NK-92 treated with Interleukin-12 subunit alpha and Interleukin-12 subunit beta, amount 100 ng/mL, for 24 hours (cell line): ENCODE measurements at places on chromosomes 5 and 9.

DNA sequence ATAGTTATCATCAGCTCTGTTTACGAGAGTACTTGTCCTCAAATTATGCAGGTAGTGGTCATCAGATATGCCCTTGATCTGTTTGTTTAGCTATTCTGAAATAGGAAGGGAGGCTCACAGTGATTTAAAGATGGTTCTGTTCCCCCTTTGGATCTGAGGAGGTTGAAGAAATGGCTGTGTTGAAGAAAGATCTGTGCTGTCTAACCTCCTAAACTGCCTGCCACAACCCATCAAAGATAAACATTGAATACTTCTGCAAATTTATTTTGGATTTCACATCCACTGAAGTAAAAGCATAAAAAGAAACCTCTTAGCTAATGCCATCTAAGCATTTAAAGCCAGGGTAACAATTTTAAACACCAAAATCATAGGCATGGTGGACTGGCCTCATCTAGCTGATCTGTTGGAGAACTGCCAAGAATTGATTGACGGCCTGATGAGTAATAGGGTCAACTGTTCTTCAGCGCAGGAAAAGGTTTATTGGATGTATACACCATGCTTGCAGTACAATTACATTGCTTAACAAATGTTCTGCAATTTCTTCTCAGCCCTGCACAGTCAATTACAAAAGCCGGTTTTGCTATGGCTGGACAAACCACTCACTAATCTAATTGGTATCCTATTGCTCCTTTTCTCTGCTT is 97.6 kb downstream of the SEMA6A start:
- DNase-seq = no peak

DNA sequence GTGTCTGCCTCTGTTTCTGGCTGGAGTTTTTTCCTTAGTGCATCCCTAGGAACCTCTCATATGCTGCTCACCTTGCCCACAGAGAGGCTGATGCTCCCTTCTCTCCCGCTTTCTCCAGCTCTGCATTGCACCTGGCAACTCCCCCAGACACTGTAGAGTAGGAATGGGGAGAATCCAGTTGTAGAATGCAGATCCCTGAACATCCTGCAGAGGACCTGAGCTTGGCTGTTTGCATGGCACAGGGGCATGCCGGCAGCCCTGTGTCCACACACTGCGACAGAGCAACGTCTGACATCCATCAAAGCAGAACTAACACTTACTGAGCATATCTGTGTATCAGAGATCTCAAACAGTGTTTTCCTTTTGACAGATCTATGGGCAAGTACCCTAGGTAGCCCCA is 19.9 kb downstream of the IDNK start:
- DNase-seq = no peak

DNA sequence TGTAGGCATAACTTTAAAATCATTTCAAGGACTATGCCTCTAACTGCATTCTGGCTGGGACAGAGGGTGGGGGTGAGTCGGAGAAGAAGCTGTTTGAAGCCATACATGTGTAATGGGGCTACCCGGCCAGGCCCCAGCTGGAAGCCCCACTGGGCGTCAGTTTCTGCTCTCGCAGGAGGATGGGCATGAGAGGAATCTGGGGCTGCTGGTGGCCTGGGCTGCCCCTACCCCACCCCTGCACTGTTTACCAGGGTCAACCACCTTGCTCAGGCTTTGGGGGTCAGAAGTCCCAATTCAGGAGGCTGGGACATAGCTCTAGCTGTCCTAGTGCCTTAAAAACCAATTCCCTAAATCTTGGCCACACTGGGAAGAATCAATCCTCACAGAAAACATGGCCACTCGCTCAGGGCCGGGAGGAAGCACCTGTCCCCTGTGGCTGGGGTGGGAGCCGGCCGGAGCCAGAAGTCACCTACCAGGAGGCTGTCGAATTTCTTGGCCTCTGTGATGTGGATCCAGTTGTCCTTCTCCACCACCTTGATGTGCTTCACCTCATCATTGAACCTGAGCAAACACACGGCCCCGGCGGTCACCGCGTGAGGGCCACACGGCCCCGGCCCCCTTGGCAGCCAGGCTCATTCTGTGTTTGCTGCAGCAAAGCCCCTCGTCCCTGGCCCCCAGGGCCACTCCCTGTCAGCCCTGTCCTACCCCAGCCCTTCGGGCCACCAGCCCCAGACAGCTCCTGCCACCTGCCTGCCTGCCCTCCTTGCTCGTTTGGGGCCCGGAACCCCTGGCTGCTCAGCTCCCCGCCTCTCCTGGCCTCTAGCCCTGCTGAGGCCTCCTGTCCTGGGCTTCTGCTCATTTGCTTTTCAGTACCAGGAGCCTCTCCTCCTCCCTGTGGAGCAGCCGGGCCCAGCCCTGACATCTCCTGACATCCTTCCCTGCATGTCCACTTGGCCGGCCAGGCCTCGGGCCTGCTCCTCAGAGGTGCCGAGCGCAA is 33.6 kb upstream of the SARDH start:
- no peak for DNase-seq

DNA sequence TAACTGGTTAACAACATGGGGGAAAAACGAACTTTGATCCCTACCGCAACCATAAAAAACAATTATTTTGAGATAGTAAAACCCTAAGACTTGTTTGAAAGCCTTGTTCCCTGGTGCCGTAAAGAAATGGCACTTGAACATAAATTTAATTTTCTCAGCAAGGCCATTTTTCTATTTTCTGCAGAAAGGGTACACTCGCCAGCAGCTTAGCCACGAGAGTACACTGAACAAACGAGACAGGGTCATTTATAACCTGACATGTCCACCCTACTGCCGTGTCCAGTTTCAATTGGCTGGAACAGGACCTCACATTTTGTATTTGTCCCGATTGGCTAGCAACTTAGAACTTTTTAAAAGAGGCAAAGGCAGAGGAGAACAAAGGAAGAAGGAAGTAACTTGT is 26.8 kb downstream of the FBXW11 start:
- DNase-seq = no peak

- DNase-seq = no peak
Observed at GRCh38 chr9:132071847-132072507, 7.7 kb downstream of the MED27 start.

GRCh38 chr9:34638138-34638445 is 505 bp upstream of the SIGMAR1 start:
- DNase-seq = no peak

DNA sequence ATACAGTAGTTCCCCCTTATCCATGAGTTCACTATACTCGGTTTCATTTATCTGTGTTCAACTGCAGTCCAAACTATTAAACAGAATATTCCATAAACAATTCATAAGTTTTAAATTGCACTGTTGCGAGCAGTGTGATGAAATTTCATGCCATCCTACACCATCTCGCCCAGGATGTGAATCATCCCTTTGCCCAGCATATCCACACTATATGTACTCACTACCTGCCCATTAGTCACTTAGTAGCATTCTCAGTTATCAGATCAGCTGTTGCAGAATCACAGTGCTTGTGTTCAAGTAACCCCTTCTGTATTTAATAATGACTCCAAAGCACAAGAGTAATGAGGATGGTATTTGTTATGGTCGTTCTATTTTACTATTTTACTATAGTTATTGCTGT is 51.5 kb downstream of the SHOC1 start:
- DNase-seq = peak; percentile 8

GRCh38 chr9:129458663-129459546 is 162.0 kb downstream of the C9orf50 start:
- DNase-seq = no peak

- no peak for DNase-seq
Observed at GRCh38 chr9:133945977-133946753, 46.0 kb downstream of the VAV2 start.

- no peak for DNase-seq
Observed at GRCh38 chr9:69379270-69379982, 54.4 kb downstream of the ENTREP1 start.

- DNase-seq = no peak
Observed at GRCh38 chr5:37891832-37892231, 52.0 kb upstream of the GDNF start.

DNA sequence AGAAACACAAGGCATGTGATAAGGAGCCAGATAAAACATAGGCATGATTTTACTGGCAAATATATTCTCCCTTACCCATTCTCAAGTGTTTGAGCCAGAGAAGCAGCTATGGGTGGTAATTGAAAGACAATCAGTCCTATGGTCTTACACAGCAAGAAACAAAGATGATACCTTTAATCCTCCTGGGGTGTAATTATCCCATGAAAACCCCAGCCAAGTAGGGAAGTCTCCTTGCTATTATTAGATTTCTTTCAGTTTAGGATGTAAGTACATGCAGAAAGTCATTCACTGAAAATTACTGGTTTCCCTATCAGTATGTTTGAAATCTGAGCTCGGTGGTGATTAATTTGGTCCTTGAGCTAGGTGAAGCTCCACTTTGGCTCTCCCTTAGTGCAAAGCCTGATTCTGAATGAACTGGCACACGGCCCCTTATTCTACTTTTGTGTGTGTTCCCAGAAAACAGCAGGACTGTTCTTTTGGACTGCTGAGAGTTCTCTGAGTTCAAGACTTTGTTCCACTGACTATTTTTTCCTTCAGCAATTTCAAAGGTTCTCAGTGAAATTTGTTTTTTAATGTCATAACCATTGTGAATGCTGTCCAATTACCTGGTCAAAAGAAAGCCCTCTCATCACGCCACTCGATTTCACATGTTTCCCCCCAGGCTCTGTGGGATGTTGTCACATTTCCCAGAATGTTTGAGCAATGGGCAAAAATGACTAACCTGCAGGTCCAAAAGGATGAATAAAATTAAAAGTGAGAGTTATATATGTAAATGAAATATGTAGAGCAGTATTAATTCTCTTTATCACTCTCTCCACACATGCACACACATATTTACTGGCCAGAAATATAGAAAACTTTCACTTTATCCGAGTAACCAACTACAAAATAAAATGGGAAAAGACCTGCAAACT is 343.0 kb downstream of the RAB3C start:
- no peak for DNase-seq

- DNase-seq = no peak
Observed at GRCh38 chr5:60261732-60262131, 368.2 kb upstream of the PDE4D start.

GRCh38 chr5:5650242-5650641 is 227.8 kb downstream of the ICE1 start:
- no peak for DNase-seq

GRCh38 chr9:19385786-19386501 is 5.9 kb upstream of the RPS6 start:
- no peak for DNase-seq

DNA sequence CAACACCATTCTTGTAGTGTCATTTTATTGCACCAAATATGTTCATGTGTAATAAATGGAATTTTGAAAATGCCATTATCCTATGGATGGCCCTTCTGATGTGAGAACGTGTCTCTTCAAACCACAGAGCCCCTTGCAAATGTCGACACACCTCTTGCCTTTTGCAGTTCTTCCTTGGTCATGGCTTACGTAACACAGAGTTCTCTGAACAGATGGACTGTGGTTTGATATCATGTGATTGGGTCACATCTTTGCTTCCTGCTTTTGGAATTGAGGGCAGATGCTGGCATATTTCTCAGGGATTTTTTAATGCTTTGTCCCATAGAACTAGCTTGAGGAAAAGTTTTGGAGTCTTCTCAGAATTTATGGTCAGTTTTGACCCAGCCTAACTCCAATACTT is 4.6 kb downstream of the TGFBR1 start:
- DNase-seq = no peak

DNA sequence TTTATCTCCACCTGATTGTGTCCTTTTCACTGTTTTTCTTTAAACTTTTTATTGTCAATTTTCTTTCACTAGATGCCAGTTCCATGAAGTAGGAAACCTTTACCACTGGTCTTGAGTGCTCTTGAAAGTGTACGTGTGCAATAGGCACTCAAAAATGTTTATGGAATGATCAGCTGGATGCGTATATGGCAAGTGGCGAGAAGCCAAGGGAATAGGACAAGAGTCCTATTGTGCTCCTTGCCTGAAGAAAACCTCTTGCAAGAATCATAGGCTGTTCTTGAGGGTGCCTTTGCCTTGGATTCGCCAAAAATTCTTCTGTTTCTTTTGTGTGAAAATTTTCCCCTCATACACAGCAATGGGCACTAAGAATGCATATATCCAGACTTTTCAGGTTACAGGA is 97.7 kb downstream of the GHR start:
- no peak for DNase-seq

- DNase-seq = peak; percentile 84
Observed at GRCh38 chr5:132457371-132458225, 33.0 kb downstream of the IRF1 start.

DNA sequence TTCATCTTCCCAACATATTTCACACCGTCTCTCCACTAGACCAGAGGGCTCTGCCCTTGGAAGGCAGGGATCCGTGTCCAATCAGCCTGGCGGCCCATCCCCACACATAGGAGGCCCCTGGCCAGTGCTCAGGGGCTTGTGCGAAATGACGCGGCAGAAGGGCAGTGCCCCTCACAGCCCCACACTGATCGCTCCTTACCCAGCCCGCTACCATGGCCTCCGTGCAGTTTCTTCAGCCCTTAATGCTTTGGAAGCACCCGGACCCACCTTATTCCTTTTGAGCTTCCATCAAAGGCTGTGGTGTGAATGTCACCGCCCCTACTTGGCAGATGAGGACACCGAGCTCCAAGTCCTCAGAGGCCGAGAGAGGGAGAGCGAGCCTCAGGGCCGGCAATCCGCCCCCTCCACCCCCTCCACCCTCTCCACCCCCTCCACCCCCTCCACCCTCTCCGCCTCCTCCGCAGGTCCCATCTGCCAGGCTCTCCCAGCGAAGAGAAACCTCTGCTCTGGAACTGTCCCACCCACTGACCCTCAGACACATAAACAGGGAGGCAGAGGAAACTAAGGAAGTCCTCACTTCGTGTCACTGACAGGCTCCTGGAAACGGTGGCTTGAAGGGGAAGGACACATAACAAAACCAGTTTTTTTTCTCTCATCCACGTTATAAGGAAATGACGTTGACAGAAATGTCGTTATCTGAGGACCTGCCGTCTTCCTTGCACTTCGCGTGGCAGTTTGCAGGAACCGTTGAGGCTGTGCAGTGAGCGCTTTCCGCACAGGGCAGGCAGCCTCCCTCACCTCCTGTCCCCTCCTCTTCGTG is 13.9 kb downstream of the QSOX2 start:
- DNase-seq = no peak

GRCh38 chr5:83777856-83778255 is 57.2 kb upstream of the HAPLN1 start:
- no peak for DNase-seq

- no peak for DNase-seq
Observed at GRCh38 chr9:122546196-122546595, 6.7 kb upstream of the OR1N2 start.

GRCh38 chr9:131423171-131423581 is 29.3 kb downstream of the PRRC2B start:
- no peak for DNase-seq

DNA sequence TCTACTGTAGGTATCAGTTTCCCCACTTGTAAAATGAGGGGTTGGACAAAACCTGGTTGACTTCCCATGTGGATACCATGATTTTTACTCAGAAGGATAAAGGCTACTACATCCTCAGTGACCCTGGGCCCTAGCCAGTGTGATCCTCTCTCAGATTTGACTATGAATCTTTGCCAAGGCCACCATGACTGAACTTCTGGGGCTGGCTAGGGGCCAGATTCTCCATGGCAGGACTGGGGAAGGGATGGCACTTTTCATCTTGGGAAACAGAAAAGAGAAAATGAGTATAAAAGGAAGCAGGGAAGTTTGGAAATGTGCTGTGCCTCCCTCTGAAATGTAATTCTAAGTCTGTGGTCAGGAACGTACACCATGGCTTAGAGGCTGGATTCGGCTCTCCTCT is 1.4 kb upstream of the FSTL4 start:
- DNase-seq = no peak

- DNase-seq = no peak
Observed at GRCh38 chr5:53118879-53119278, 9.3 kb upstream of the MOCS2 start.
